ENCODE measurements at places on chromosomes 3 and 15.

DNA sequence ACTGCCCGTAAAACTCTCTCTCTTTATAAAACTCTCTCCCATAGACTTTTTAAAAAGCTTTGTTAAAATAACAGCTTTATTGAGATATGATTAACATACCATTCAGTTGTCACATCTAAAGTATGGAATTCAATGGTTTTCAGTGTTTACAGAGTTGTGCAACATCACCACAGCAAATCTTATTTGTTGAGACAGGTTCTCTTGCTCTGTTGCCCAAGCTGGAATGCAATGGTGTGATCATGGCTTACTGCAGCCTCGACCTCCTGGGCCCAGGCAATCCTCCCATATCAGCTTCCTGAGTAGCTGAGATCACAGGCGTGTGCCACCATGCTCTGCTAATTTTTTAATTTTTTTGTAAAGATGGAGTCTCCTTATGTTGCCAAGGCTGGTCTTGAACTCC is 35.9 kb upstream of the TRAK1 start:
- DNase-seq = no peak

- no peak for DNase-seq
These were observed 60.9 kb downstream of the STRIT1 start for GRCh38 chr3:155232605-155233004.

GRCh38 chr15:92882697-92883162 is 17.4 kb upstream of the CHD2 start:
- DNase-seq = no peak

DNA sequence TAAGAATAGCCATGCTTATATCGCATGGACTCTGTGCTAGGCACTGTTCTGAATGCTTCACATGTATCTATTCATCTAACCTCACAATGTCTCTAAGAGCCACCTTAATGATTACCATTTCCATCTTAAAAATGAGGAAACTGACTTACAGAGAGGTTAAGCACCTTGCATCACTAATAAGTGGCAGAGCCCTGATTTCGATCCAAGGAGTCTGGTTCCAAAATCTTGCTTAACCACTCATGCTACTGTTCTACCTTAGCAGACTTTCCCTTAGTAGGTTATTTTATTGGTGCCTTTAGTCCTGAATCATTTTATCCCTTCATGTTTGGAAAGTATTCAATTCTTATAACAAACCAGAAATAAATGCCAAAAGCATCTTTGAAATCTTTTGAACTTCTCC is 89.2 kb upstream of the DCBLD2 start:
- DNase-seq = no peak

- no peak for DNase-seq
These were observed 90.9 kb downstream of the SAMMSON start for GRCh38 chr3:70090322-70090913.

DNA sequence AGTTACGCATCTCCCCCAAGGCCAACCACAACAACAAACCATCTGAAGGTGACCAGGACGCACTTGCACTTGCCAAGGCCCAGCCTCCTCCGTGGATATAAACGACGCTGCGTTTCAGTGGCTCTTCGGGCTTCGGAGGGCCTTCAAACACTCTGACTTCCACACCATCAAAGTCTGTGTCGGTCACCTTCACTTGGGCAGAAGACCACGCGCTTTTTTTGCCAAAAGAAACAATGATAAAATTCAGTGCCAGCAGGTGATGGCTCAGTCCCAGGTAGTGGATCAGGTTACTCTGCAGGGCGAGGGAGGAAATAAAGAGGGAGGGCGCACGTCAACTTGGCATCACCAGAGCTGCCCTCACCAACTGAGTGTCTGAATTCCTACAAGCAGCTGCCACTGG is 63.0 kb downstream of the NCEH1 start:
- no peak for DNase-seq

DNA sequence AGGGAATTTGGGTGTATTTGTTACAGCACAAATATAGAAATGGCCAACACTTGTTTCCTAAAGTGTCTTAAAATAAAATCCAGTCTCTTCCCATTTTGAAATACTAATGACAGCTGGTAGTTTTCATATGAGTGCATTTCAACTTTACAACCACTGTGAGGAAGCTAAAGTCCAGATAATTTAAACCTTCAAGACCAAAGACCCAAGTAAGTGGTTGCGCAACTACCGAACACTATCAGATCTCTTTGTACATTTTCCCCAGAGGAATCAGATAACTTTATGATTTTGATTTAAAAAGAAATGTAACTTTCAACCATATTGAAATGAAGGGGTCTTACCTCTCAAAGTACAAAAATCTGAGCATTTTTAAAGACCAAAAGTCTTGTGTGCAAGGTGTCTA is 14.3 kb downstream of the BCL2L10 start:
- no peak for DNase-seq
